Midbrain (tissue), 1 donor: ENCODE measurements at places on chromosomes 4 and X.

- no peak for DNase-seq
Observed at GRCh38 chrX:110008011-110008635, 5.2 kb downstream of the TMEM164 start.

DNA sequence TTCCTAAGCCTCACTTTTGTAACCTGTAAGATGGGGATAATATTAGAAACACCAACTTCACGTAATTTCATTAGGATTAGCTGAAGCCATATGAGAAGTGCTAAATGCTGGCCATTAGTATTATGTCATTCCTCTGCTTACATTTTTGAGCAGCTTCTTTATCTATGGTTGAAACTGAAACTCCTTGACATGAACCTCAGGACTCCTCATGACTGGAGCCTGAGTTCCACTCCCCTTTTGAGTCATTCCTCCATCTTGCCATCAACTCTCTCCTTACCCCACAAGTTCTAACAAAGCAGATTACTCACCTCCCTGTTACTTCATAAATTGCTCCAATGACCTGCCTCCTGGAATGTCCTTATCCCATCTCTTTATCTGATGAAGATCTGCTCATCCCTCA is 123.2 kb upstream of the KCNIP4 start:
- no peak for DNase-seq

DNA sequence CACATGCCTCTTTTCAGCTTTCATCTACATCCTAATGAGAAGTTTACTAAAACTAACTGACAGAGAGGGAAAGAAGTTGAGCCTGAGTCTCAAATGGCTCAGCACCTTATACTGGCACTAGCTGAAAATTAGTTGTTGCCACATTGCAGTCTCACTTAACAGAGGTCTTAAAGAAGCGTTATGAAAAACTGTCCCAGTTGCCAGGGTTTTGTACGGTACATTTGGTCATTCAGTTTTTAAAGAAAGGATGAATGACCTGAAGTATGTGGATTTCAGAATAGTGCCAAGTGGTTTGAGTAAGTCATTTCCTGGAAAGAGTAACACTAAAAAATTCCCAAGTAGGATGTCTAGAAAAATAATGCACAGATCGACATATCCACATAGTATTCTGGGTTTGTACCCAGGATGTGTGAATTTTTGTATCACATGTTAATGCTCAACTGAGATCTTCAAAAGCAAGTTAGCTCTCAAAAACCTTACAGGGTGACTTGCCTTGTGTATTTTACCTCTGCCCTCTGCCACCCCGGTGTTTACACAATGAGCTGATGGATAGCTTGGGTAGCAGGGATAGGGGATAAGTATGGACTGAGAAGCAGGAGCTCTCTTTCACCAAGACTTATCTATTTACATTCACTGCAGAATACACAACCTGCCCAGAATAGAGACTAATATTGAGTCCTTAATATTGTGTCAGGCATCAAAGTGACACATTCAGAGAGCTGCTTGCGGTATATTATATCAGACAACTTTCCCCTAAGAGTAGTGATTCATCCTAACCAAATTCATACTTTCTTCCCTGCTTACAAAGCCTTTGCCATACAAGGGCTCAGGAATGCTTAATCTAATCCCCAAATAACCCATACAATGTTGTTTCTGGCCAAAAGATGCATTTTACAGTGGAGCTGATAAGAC is 1075.7 kb upstream of the PABPC4L start:
- DNase-seq: no peak

GRCh38 chrX:151359931-151360871 is 36.8 kb upstream of the VMA21 start:
- peak; percentile 8 for DNase-seq
